ENCODE measurements at places on chromosomes 16 and 17. TPM values are rescaled to one million over a fixed set of nuclear protein-coding genes. Genes with fewer than 3 reads are reported as not detected.

DNA sequence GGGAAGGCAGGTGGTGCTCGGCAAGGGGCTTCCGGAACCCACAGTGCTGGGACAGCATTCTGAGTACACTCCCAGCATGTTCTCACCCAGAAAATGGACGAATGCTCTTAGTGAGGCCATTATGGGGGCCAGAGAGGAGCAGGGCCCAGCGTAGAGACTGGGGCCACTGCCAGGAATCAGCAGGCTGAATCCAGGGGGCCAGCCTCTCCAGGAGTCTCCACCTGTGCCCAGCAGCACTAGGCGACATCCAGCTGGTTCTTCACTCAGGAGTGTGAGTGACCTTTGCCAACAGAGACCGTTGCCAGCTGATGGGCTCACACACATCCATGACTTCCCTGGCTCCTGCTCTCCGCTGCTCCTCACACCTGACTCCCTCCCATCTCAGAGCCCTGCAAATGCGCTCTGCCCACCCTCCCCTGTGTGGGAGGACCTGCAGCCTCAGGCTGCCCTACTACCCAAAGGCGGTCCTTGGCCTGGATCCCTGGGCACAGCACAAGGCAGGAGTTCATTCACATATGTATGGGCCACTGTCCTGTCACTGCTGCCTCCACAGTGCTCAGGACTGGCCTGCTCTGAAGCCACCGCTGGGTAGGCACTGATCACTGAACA, 5.1 kb downstream of the RHBDF1 start:
- H3K27ac ChIP-seq = no peak overlapping the region
- no peak for DNase-seq
- H3K4me3 ChIP-seq = no peak overlapping the region
- H3K4me1 ChIP-seq = peaks cover 5% of the 10 kb centered on the region
- peaks cover 18% of the 10 kb centered on the region for H3K27me3 ChIP-seq

- peak overlapping the region; percentile 30 for H3K4me3 ChIP-seq
- peaks cover 34% of the 10 kb centered on the region for H3K4me1 ChIP-seq
- no peaks in the 10 kb centered on the region for H3K27me3 ChIP-seq
- H3K36me3 ChIP-seq = peaks cover 33% of the 10 kb centered on the region
- DNase-seq = peak; percentile 42
These were observed 9.2 kb downstream of the CDIP1 start for GRCh38 chr16:4529085-4530060.

The PPP1R27 gene
- total RNA-seq = not detected

GRCh38 chr16:80946481-80946880, 60.2 kb downstream of the CMC2 start:
- no peak overlapping the region for H3K27ac ChIP-seq
- no peaks in the 10 kb centered on the region for H3K36me3 ChIP-seq
- no peaks in the 10 kb centered on the region for H3K27me3 ChIP-seq

DNA sequence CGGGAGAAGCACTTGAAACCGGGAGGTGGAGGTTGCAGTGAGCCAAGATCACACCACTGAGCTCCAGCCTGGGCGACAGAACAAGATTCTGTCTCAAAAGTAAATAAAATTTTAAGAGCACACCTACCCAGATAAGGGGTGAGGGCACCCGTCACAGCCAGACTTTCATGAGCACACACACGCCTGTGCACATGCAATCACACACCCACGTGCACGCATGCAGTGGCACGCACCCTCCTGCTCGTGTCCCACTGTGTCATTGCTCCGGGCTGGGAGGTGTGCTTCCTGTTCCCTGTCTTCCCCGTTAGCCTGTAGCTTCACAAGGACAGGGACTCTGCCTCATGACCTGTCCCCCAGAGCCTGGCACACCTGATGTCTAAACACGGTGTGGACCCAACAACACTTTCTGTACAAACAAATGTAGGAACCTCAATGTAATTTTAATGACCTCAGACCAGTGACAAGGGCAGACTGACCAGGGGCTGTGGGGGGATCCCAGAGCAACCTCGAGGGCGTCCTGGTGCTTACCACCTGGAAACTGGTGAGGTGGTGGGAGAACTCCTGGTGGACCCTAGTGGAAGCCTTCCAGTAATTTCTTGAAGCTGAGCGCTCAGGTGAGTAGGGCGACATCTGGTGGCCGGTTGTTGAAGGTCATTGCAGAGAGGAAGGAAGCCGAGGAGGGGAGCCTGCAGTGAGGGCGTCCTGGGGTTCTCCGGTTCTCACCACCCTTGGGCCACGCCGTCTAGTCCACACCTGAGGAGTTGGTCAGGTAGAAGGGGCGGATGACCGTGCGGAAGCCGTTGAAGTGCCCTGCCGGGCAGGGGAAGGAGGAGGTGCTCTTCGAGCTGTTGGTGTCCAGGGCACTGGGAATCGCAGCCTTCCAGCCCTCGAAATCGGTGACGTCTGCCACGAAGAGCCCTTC, 8.6 kb downstream of the LGALS3BP start:
- peak; percentile 87 for DNase-seq
- H3K27me3 ChIP-seq = no peaks in the 10 kb centered on the region
- peaks cover 29% of the 10 kb centered on the region for H3K36me3 ChIP-seq
- H3K4me1 ChIP-seq = peaks cover 17% of the 10 kb centered on the region
- H3K4me3 ChIP-seq = no peak overlapping the region
- no peak overlapping the region for H3K27ac ChIP-seq

GRCh38 chr17:1627182-1627981, 1.3 kb downstream of the SLC43A2 start:
- DNase-seq = no peak
- peaks cover 22% of the 10 kb centered on the region for H3K27me3 ChIP-seq
- H3K4me3 ChIP-seq = peak overlapping the region; percentile 40
- H3K36me3 ChIP-seq = no peaks in the 10 kb centered on the region

DNA sequence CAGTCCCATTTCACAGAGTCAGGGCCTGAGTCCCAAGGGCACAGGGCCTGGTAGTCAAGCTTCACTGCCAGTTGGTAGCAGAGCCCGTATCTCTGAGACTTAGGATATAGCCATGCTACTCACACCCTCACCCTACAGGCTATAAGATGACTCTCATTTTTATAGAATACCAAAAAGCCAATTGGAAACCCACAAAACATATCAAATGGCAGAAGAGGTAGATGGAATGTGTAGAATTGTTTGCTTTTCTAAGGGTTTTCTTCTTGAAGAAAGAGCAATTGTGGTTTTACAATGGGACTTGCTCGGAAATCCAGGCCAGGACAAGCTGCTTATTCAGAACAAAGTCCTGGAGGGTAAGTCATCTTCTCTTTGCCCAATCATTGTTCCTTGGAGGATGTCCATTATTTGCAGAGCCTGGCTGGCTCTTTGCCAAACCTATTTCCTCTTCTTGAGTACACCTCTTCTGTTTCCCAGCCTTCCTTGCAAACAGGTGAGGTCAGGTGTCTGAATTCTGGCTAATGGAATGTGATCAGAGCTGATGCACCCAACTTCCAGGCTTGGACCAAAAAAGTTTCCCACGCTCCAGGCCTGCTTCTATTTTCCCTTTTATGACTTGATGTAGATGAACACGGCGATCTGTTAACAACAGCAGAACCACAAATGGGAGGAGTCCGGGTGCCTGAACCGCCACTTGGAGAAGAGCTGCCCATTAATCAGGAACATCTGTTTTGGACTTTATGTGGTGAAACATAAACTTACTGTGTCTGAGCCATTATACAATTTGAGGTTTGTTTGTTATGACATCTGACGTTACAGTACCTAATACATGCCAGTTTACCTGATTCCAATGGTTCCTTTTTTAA, 16.9 kb upstream of the CCL22 start:
- no peak overlapping the region for H3K4me3 ChIP-seq
- H3K27me3 ChIP-seq = peaks cover 18% of the 10 kb centered on the region
- no peak overlapping the region for H3K27ac ChIP-seq
- H3K36me3 ChIP-seq = no peaks in the 10 kb centered on the region

DNA sequence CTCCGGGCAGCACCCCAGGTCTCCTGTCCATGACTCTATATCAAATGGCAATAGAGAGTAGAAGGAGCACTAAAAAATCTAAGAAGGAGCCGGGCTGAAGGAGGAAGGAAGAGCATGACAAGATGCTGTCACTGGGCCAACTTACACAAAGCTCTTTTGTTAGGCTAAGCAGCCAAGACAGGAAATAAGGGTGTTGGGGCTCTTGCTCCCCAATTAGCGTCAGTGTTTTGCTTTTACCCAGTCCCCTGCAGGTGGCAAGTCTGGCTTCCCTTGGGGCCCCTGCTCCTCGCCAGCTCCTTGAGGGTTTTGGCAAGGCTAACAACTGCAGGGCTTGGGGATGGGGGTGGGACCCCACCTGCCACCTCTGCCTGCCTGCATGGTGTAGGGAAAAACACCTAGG, 120.5 kb downstream of the CCT6B start:
- no peaks in the 10 kb centered on the region for H3K36me3 ChIP-seq
- H3K27ac ChIP-seq = no peak overlapping the region
- H3K4me1 ChIP-seq = peaks cover 6% of the 10 kb centered on the region
- no peak for DNase-seq
- H3K4me3 ChIP-seq = no peak overlapping the region

GRCh38 chr16:73036074-73036826, 11.7 kb downstream of the ZFHX3 start:
- peaks cover 33% of the 10 kb centered on the region for H3K4me1 ChIP-seq
- peak overlapping the region; percentile 17 for H3K4me3 ChIP-seq
- peaks cover 2% of the 10 kb centered on the region for H3K36me3 ChIP-seq
- no peak overlapping the region for H3K27ac ChIP-seq
- no peak for DNase-seq

DNA sequence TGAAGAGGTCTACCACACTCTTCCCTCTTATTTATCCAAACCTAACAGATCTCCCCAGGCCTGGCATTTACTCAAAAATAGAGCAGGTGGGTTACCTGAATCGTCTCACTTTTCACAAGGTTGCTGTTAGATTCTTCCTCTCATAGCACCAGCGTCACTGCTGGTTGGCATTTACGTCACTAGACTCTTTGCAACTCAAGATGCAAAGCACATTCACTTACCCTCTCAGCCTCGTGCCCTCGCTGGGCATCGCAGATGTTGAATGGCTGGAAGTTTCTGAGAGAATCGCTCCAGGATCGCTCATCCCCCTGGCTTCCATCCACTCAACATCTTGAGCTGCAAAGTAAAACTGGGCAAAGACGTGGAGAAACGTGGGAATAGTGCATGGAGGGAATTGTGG, 21.9 kb downstream of the GSG1L start:
- no peak overlapping the region for H3K4me3 ChIP-seq
- no peak for DNase-seq
- no peaks in the 10 kb centered on the region for H3K4me1 ChIP-seq

DNA sequence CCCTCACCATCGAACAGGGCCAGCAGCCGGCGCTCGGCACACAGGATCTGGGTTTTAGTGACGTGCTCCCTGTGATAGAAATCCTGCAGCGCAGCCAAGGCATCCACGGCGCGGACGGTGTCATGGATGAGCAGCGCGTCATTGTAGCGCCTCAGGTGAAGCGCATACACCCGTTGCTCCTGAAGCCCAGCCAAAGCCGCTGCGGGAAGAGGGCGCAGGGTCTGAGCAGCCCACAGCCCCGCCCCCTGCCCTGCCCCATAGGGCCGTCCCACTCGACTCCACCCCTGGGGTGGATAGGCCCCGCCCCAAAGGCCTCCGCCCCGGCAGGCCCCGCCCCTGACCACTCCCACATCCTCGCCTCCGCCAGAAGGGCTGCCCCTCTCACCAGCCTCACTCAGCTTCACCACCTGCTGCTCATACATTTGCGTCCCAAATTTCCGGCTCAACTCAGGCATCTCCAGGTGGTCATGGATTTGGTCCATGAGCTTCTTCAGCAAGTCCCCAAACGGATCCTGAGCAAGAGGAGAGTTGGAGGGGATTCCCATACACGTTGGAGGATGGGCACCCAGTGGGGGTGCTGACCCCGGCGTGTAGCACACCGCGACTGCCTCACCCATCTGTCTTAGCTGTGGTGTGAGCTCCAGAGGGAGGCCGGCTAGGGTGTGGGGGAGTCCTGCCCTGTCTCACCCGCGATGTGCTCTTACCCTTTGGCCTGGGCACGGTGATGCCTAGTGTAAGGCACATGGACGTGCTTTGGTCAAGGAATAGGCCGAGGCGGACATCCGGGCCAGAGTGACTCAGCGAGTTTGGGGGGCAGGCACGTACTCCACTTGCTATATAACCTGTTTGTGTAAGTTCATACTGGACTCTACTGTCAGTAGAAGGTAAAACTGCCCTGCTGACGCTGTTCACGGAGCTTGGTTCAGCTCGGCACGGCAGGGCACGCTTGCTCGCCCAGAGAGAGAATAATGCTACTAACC, 4.6 kb downstream of the DHX58 start:
- DNase-seq = peak; percentile 95
- H3K4me3 ChIP-seq = peak overlapping the region; percentile 60
- H3K4me1 ChIP-seq = peaks cover 49% of the 10 kb centered on the region

GRCh38 chr16:64362193-64362592, 759.7 kb downstream of the CDH11 start:
- no peaks in the 10 kb centered on the region for H3K27me3 ChIP-seq
- DNase-seq = no peak
- H3K36me3 ChIP-seq = no peaks in the 10 kb centered on the region
- no peaks in the 10 kb centered on the region for H3K4me1 ChIP-seq

GRCh38 chr16:58366247-58367031, 25.8 kb upstream of the GINS3 start:
- H3K4me1 ChIP-seq = no peaks in the 10 kb centered on the region
- no peaks in the 10 kb centered on the region for H3K36me3 ChIP-seq
- no peak overlapping the region for H3K27ac ChIP-seq

The TBC1D28 gene
- not detected for total RNA-seq

DNA sequence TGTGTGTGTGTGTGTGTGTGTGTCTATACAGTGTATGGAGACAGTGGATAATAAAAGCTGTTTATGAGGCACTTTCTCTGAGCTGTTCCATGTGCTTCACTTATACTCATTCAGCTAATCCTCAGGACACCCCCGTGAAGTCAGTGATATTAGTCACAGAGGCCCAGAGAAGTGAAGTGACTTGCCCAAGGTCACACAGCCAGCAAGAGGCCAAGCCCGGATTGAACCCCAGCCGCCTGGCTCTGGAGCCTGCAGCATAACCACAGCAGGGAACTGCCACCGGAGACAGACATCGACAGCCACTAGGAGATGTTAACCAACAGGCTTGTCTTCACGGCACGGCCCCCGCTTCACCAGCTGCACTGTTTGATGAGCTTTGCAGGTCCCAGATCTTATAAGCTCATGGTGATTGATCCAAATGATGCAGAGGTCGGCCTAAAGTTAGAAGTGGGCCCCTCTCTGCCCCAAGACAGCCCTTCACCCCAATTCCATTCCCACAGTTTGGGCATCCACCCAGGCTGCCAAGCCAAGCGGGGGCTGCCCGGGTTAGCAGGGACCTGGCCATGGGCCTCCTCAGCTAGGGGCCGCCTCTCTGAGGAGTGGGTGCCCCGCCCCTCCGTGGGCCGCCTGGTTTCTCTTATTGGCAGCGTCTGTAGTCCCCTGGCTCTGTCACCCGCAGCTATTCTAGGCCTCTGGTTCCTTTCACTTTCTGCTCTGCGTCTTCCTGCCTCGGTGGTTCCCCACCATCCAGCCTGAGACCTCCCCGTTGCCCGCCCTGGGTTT, 30.9 kb downstream of the SOCS1 start:
- peak overlapping the region; percentile 80 for H3K4me3 ChIP-seq
- no peaks in the 10 kb centered on the region for H3K27me3 ChIP-seq
- peaks cover 2% of the 10 kb centered on the region for H3K36me3 ChIP-seq
- peak overlapping the region; percentile 99 for H3K27ac ChIP-seq

Data from activated CD8-positive, alpha-beta T cell treated with anti-CD3 and anti-CD28 coated beads, Interleukin-2, amount 10 ng/mL, durations not matched to agents 7 days and 5 days (primary cell).